ENCODE measurements at places on chromosomes 1 and 21.
A peak's percentile ranks its signal among the peaks of the same experiment; 100 is the strongest.

DNA sequence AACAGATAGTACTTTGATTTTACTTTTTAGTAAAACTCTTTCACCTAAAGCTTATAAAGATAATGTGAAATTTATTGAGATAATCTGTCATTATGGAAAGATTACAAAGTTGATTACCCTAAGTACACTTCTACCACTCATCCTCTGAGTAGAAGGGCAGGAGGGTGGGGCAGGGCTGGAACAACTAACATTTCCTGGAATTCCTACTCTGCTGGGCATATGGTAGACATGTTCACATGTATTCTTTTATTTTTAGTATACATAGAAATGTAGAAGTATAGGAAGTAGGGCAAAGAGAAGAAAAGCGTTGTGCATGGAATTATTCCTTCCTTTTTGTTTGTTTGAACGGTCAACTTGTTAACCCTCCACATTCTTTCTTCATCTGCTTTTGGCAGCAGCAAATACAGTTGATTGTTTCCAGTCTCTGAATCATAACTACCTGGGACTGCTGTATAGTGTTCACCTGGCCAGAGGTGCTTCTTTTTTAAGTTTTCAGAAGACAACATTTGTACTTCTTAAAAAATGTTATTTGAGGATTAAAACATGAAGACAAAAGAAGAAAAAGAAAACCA lies 85.1 kb downstream of the POU2F1 start:
- no peak for DNase-seq

GRCh38 chr21:25822981-25823380 lies 88.2 kb downstream of the GABPA start:
- no peak for DNase-seq

DNA sequence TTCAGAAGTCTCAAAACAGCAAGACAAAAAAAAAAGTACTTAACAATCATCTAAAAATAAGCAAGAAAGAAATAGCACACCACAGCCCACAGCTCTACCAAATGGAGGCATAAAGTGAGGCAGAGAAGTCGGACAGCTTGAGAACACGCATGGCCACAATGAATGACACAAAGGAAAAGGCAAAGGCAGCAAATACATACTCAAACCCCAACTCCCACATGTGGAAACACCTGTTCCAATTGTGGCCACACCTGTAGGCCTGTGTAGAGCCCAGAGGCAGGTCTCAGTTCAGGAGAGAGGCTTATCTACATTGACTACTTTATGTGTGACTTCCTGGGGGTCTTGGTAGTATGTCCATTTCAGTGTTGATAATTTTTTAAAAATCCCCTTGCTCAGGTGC lies 543.5 kb downstream of the LMO4 start:
- no peak for DNase-seq

DNA sequence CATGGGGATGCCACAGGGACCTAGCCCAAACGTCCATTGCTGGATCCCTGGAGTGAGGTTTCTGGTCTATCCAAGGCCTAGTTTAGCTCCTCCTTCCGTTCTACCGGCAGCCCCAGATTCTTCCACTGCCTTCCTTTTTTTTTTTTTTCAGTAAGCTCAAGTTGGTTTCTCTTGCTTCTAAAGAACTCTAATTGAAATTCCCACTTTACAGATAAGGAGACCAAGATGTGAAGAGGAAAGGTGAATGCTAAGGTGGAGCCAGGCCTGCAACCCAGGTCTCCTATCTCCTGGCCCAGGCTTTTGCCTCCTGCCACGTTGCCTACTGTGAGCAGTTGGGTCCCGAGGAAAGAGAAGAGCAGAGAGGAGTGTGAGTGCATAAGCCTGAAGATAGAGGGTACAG lies 31.5 kb upstream of the CLIC4 start:
- no peak for DNase-seq

- no peak for DNase-seq
Measured at GRCh38 chr1:16915627-16915973, 6.1 kb upstream of the CROCC start.

- peak; percentile 76 for DNase-seq
Measured at GRCh38 chr1:85569122-85569521, 11.4 kb upstream of the CCN1 start.

- DNase-seq, result no peak
Measured at GRCh38 chr1:111214884-111215283, 12.6 kb upstream of the CHI3L2 start.

DNA sequence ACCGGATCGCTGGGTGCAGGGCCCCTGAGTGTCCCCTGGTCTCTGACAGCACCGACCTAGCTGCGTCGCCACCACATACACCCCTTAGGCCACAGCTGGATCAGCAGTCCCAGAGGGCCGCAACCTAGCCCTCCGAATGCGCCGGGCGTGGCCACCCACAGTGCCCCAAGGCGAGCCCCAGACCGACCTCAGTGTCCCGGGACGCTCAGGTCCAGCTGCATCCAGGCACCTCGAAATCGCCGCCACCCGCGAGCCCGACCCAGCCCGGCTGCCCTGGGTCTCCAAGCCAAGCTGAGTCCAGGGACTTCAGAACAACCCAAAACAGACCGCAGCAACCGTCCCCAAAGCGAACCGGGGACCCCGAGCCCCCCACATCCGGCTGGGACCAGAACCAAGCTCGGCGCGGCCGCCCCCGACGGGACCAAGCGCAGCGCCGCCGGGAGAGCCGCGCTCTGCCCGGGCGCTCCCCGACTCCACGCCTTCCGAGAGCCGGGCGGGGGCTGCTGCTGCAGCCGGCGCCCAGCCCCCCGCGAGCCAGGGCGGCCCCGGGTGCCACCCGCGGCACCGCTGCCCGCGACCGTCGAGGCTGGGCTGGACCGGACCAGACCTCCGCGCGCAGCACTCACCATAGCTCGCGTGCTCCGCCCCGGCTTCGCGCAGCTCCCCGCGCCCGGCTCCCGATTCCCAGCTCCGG lies 54.6 kb upstream of the ECE1 start:
- DNase-seq, result no peak

DNA sequence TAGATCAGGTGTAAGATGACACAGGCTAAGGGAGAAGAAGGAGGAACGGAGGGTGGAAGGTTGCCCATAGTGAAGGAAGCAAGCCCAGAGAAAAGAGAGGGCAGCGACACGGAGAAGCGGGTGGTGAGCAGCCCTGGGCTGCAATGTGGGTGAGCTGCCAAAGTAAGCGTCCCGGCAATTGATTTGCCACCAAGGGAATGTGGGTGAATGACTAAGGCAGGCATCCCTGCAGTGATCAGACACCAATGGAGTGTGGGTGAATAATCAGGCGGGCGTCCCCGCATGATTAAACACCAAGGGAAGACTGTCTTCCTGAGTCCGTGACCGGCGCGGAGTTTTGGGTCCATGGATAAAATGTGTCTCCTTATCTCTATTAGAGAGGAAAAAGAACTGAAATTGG lies 79.6 kb downstream of the UCHL5 start:
- DNase-seq, result no peak

DNA sequence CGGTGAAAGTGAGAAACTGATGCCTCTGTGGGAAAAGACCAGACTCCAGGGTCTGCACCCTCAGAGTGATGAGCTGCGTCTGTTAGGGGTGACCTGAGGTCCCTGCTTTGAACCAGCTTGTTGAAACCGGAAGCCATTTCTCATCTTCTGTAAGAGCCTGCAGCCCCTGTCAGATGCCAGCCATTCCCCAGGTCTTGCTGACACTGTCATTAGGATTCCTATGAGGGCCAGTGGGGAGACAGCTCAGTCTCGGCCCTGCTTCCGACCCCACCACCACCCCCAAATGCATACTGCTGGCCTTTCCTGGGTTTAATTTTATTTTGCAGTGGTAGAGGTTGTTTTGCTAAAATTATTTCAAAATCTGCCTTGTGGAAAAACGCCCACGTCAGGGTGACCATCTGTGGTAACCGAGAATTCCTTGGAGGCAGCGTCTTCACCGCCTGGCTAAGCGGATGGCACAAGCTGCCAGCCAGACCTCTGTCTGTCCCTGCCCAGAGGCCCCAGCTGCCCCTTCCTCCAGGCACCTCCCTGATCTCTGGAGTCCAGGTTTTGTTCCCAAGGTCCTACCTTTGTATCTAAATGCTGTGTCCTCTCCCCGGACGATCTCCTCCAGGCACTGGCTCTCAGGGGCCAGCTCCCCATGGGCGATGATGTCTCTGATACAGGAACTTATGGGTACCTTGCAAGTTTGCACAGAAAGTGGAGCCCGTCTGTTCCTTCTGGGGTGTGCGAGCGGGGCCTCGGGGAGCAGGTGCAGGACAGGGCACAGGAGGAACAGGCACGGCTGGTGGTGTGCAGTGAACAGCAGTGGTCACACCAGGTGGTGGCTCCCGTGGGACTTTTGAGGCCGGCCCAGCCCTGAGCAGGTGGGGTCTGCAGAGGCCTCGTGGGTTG lies 49.9 kb downstream of the PRKCZ start:
- DNase-seq, result no peak

Measured in brain microvascular endothelial cell (primary cell).